ENCODE measurements at places on chromosomes 12 and 14.
A peak's percentile ranks its signal among the peaks of the same experiment; 100 is the strongest.

GRCh38 chr12:97561619-97562290 lies 99.2 kb downstream of the RMST start:
- DNase-seq, result no peak

GRCh38 chr12:81222846-81223592 lies 145.1 kb downstream of the ACSS3 start:
- DNase-seq, result peak; percentile 27

GRCh38 chr12:111192647-111193046 lies 176.2 kb downstream of the PHETA1 start:
- no peak for DNase-seq

GRCh38 chr12:48973941-48974673 lies 2.6 kb upstream of the WNT10B start:
- DNase-seq, result no peak

DNA sequence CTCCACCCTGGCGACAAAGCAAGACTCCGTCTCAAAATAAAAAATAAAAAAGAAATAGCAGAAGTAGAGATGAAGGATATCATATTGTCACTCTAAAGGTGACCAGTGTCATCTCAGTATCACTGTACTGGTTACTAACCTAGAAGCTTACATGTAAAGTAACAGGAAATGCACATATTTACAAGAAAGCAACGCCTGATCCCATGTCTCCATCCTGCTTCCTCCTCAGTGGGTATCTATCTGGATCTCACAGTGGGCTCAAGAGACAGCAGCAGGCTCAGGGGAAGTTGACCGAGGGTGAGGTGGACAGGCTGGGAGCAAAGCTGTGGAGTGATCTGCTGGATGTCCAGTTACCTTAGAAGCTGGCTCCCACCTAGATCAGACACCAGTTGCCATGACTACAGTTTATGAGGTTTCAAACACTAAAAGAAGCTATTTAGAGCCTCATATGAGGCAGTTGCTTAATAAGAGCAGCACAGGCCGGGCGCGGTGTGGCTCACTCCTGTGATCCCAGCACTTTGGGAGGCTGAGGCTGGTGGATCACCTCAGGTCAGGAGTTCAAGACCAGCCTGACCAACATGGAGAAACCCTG lies 10.5 kb downstream of the MTRFR start:
- no peak for DNase-seq

DNA sequence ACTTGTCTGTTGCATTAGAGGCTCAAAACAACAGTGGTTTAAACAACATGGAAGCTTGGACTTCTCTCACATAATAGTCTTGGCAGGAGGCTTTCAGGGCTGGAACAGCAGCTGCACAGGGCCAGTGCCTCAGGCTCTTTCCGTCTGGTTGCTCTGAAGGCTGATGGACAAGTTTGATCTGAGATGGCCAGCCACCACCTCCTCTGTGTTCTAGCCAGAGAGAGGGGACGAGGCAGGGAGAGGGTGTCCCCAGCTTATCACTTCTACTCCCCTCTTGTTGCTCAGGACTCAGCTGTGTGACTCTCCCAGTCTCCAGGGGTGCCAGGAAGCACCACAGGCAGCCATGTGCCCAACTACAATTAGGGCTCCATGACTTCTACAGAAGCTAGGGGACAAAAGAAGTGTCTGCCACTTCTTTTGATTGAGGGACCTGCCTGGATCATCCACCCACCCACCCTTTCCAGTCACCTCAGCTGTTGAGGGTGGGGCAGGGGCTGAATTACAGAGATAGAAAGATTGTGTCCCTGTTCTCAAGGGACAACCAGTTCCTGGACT lies 46.6 kb downstream of the SMIM41 start:
- no peak for DNase-seq

GRCh38 chr12:19761463-19761862 lies 322.2 kb downstream of the AEBP2 start:
- DNase-seq, result no peak

- no peak for DNase-seq
Observed at GRCh38 chr14:59510966-59511365, 26.6 kb downstream of the JKAMP start.

DNA sequence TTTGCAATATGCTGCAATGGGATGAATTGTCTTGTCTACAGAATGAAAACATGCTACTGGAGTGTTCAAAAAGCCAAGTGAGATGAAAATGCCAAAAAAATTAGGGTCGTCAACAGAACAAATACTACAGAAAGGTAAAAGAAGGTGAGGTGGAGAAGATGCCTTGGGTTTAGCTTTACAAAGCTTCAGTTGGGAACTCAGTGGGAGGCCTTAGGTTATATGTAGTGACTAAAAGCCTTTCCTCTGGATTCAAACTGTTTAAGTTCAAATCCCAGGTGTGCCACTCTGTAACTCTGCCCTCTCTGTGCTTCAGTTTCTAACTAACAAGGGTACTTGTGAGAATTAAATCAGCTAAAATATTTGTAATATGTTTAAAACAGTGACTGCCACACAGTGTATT lies 84.9 kb upstream of the PDE3A start:
- no peak for DNase-seq

GRCh38 chr12:77510985-77511384 lies 319.7 kb upstream of the NAV3 start:
- DNase-seq, result no peak

- DNase-seq, result no peak
Observed at GRCh38 chr14:85142982-85143381, 387.0 kb upstream of the FLRT2 start.

- no peak for DNase-seq
Observed at GRCh38 chr12:31274520-31275300, 51.2 kb downstream of the SINHCAF start.

- DNase-seq, result no peak
Observed at GRCh38 chr12:98635657-98636323, 8.8 kb downstream of the IKBIP start.

DNA sequence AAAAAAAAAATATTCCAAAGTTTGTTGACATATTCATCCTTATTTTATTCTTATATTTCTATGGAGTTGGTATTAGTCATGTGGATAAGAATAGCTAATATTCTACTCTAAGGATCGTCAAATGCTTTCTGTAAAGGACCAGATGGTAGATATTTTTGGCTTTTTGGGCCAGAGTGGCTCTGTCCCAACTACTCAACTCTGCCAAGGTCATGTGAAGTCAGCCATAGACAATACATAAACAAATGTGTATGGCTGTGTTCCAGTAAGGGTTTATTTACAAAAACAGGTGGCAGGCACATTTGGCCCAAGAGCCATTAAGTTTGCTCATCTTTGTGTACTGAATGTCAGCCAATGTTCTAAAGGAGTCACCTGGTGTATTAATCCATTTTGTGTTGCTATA lies 131.8 kb downstream of the TBX5 start:
- DNase-seq, result no peak

GRCh38 chr12:45213107-45213506 lies 2.8 kb upstream of the ANO6 start:
- no peak for DNase-seq

DNA sequence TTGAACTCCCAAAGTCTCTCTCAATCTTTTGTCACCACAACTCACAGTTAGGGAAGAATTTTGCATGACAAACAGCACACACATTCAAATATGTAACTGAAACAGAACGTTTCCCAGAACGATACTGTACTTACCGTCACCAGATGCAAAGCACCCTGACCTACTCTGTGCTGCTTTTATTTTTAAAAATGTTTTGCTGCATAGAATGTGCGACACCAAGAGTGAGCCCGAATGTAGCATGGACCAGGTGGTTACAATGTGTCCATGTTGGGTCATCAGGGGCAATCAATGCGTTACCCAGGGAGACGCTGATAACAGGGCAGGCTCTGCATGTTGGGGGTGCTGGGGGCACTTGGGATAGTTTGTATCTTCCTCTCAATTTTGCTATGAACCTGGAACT lies 14.6 kb upstream of the EIF5 start:
- DNase-seq, result no peak

GRCh38 chr14:54047645-54048308 lies 91.2 kb upstream of the BMP4 start:
- no peak for DNase-seq

DNA sequence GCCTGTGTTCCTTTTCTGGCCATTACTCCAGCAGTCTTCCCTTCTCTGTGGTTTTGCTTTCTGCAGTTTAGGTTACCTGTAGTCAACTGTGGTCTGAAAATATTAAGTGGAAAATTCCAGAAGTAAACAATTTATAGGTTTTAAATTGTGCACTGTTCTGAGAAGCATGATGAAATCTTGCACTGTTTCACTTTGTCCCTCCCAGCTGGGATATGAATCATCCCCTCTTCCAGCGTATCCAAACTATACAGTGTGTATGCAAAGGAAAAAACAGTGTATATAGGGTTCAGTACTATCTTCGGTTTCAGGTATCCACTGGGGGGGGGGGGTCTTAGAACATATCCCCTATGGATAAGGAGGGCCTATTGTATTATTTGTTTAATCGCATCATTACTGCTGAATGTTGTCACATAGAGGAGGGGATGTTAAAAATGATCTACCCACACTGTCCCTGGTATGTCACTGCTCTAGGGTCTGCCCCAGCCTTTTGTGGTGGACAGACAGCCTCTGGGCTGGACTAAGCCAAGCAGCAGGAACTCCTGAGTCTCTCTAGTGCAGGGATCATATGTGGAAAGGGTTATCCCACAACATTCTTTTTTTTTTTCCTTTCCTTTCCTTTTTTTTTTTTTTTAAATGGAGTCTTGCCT lies 109.1 kb upstream of the MAX start:
- no peak for DNase-seq

GRCh38 chr14:54226103-54226502 lies 170.7 kb upstream of the CDKN3 start:
- no peak for DNase-seq

GRCh38 chr14:43789458-43789857 lies 717.6 kb downstream of the FSCB start:
- DNase-seq, result no peak

GRCh38 chr12:125015680-125016310 lies 22.4 kb downstream of the BRI3BP start:
- DNase-seq, result no peak

- DNase-seq, result no peak
Observed at GRCh38 chr12:89464974-89465592, 59.5 kb downstream of the GALNT4 start.

DNA sequence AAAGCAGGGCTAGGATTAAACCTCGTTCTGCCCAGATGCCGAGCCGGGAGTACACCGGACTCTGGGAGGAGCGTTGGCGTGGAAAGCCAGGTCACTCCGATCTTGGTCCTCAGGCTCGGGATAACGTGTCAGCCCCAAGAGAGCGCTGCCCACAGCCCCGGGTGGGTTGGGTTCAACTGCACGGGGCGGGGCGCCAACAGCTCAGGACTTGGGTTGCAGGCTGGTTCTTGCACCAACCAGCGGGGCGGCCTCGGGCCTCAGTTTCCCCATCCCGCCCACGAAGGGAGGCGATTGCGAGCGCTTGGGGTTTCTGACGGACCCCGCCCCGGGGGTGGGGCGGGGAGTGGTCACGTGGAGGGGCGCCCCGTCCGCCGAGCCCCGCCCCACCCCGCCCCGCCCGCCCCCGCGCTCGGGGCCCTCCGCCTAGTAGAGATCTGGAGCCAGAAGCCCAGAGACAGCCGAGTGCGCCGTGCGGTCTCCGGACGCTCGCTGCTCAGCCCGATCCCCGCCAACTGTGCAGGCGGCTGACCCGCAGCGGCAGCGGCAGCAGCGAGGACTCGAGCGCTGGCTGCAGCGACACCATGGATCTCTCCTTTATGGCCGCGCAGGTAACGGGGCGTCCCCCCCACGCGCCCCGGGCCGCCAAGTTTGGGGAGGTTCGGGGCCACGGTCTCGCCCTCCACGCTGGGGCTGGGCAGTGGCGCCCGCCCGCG lies at the start of gene C14orf132:
Gene C14orf132 (plus strand): TSS at position 443 of the 713 bp plus-strand sequence. CDS start 139 bp downstream, at position 582.
- no peak for DNase-seq

DNA sequence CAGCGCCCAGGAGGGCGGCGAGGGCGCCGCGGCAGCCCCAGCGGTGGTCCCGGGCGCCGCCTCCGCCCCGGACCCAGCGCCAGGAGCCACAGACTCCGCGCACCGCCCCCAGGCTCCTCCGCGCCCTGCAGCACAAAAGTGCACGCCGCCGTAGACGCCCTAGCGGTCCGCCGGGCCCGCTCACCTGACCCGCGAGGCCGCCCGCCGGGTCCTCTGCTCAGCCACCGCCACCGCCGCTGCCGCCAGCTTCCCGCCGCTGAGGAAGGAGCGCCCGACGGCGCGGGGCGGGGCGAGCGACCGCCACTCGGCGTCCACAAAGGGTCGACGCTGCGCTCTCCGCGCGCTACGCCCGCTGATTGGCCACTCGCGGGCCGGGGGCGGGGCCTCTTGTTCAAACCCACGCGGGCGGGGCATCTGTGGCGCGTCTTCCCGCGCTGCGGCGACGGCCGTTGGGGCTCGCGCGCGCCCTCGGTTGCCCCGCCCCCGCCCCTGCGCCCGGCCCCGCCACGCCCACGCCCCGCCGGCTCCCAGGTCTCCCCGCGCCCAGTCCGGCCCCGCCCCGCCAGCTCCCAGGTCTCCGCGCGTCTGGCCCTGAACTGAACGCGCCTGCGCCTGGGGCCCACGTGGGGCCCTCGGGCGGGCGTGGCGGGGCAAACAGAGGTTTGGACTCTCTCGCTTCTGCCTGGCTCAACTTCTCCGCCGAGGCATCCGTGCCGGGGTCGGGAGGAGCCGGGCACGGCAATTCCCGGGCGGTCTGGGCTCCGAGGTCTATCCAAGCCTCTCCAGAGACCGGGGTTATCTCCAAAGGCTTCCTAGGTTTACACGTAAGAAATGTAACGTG lies at the start of gene CDCA4:
Gene CDCA4 (minus strand): TSS at position 269 of the 841 bp plus-strand sequence. CDS start 9,154 bp downstream, outside the sequence.
- peak; percentile 49 for DNase-seq

- DNase-seq, result peak; percentile 59
Observed at GRCh38 chr14:85528080-85528896, 1.7 kb upstream of the FLRT2 start.

DNA sequence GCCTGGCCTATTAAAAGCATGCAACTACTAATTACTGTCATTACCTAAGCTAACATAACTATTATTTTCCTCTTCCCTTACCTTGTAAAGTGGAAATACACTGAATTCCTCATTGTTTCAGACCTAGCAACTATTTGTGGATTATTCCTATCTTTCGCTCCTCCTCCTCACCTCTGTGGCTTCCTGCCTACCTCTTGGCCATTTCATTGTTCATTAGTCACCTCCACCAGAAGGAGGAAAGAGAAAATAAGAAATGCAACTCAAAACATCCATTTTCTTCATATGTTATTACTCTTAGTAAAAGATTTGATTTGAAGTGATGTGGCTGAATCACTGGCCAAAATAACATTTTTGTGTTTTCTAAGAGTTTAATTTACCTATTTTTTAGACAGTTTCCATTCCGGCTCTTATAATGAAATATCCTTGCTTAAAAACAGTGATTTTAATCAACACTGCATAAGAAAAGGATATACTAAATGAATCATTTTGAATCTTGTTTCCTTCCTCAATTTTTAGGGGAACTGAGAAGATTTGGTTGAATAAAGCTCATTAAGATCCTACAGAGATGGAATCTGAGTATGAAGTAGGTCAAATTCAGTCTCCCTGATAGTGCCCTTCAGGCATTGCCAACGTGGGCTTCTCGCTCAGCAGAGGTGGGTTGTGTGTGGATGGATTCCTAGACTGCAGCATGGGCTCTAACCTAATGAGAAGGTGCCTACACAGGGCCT lies 27.6 kb upstream of the ARHGAP5 start:
- DNase-seq, result no peak

DNA sequence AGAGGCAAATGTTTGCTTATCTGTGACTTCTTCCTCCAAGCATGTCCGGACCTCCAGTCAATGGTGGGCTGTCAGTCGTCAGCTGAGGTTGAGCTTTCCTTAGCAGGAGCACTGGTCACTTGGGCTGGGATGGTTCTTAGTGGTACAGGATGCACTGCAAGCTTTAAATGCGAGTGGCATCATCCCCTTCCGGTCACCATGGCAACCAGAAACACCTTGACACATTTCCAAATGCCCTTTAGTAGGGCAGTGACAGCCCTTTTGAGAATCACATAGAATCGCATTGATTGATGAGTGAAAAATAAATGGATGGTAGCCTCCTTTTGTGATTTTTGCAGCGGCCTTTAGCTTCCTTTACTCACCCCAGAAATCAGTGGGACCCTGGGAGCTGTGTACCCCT lies 24.1 kb downstream of the NTF3 start:
- no peak for DNase-seq
